ENCODE measurements at places on chromosomes 11 and 22.
A peak's percentile ranks its signal among the peaks of the same experiment; 100 is the strongest.

- no peak for DNase-seq
These were observed 45.2 kb upstream of the TBCEL start for GRCh38 chr11:120978701-120979100.

DNA sequence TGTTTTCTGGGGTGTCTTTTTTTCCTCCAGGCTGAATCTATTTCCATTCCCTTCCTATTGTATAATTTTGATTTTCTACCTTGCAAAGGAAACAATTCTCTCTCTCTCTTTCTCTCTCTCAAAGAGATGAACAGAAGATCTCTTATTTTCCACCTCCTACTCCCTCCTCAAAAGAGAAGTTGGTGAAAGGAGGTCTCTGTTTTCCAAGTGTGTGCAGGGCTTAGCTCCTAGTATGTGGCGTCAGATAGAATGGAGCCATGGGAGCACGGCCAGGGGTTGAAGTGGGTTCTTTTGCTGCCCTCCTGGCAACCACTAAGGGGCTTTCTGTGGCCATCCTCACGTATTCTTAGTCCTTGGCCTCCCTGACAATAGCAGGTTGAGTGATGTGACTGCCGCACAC is 480 bp downstream of the TRIM34 start:
- DNase-seq: no peak

DNA sequence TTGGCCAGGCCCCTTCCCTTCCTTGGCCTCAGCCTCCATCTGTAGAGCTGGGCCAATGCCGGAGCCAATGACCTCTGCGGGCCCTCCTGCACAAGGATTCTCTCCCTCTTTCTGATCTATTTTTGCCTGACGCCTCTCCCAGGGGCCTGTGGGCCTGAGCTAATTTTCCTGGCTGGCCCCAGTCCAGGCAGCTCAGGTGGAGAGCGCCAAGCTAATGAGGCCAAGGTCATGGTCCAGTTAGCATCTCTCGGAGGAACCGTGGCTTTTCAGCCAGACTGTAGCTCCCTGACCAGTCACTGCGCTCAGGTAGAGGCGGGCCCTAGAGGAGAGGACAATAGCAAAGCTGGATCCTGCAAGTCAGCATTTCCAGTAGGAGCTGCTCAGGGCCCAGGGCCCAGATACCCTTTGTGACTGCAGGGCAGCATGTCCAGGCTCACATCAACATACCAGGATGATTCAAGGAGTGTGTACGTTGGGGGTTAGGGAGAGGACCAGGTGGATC is 43.5 kb downstream of the APOL3 start:
- DNase-seq: no peak

DNA sequence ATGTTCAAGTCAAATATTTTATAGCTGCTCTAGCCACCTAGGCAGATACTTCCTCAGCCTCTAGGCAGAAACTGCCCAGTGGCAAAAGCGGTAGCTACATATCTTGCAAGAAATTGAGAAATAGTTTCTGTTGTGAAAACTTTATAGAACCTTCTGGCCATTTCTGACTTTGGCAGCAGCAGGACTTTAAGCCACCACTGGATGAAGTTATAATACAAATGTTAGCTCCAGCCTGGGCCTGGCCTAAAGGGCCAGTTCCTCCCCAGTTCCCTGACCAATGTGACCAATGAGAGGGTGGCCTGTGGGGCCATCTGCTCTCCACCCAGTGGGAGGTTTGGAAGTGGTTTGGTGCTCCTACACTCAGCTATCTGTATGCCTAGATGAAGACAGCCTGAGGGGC is 254.0 kb upstream of the NARS2 start:
- no peak for DNase-seq

DNA sequence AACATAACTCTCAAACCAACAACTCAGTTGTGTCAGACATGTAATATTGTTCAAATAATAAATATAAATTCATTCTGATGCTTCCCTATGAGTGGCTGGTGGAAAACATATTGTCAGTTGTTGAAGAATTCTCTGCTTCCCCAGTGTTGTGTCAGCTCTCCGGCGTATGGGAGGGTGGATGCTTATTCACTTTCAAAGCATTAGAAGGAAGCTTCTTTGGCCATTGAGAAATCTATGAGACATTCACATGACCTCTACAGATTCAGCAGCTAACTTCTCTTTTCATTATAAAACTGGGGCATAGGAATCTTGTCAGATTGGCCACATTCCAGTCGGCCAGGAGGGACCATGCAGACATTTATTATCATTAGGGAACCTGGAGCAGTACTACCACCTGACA is 2.9 kb downstream of the OR51V1 start:
- DNase-seq: no peak

GRCh38 chr11:6646576-6646917 is 9.1 kb downstream of the DCHS1 start:
- no peak for DNase-seq

DNA sequence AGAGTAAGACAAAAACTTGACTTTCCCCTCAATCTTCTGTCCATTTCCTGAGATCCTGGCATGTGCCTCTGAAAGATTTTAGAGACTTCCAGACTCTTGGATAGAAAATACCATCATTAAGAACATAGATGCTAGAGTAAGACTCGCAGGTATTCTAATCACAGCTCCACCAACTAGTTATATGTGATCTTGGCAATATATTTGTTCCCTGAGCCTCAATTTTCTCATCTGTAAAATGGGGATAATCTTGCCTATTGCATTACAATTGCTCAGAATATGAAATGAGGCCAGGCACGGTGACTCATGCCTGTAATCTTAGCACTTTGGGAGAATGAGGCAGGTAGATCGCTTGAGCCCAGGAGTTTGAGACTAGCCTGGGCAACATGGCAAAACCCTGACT is 10.7 kb downstream of the RHOG start:
- DNase-seq: no peak

- no peak for DNase-seq
These were observed 37.8 kb downstream of the ARRB1 start for GRCh38 chr11:75313513-75314272.

DNA sequence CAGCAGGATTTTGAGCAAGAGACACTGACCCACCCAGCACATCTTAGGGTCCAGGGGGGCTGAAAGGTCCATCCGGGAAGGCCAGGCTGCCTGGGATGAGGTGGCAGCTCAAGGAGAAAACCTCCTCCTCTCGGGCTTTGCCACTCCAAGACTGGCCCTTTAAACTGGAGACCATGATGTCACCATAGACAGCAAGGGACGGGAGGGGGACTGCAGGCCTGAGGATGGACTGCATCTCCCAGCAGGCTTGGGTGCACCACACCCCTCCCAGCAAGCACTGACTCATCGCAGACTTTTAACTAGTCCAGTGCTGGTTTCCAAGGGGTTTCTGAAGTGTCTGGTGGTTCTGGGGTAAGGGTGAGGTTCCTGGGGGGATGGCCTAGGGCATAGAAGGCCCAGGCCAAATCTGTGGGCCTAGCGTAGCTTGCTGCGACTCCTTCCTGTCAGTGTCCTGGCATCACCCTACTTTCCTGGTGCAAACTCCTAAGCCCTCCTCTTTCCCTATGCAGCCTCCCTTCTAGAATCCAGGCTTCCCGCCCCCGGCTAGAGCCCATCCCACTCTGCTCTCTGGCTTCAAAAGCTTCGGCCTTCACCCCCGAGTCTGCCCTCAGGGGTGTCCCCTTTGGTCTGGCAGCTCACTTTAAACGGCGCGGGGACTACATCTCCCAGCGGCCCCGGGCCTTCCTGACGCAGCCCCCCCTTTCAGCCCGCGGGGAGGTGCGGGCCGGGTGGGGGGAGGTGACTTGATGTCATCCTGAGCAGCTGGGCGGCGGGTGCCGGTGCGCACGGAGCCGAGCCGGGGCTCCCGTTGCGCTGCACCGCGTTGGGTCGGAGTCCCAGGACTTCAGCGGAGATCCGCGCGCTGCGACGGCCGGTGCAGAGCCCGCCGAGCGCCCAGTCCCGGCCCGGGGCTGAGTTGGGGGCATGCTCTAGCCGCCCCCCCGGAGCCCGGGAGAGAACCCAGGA is at the start of gene PPP2R5B:
TSS of gene PPP2R5B (plus strand) at position 746 of the 966 bp plus-strand sequence. CDS start 1,046 bp downstream, outside the sequence.
- DNase-seq: peak; percentile 70

- DNase-seq: no peak
These were observed 37.7 kb upstream of the CCND1 start for GRCh38 chr11:69603111-69603836.

GRCh38 chr11:47004595-47005033 is 68.1 kb downstream of the CSTPP1 start:
- DNase-seq: peak; percentile 95

GRCh38 chr11:113494021-113494420 is 18.8 kb upstream of the DRD2 start:
- no peak for DNase-seq

DNA sequence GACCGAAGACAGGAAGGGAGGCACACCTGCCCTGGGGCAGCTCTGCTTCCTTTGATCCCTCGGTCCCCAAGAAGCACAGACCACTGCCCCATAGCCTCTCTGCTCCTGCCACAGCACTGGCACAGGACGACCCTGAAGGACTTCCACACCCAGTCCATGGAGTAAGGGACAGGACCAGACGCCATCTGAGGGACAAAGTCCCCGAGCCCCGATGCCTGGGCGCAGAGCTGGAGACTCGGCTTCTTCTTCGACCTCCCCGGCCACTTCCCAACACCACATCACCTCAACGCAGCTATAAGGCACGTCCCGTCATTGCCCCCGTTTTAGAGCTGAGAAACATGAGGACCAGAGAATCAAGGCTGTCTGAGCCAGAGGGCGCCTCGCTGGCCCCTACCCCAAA is 310.5 kb downstream of the BRD1 start:
- no peak for DNase-seq

- no peak for DNase-seq
These were observed 126.2 kb downstream of the BCR start for GRCh38 chr22:23306438-23306921.

- DNase-seq: no peak
These were observed 1.1 kb downstream of the MTMR2 start for GRCh38 chr11:95922536-95923438.

- DNase-seq: no peak
These were observed 35.4 kb downstream of the KCNQ1OT1 start for GRCh38 chr11:2664376-2664775.

Data from smooth muscle cell of the brain vasculature (primary cell).